ENCODE measurements at places on chromosomes 11 and 22.
A peak's percentile ranks its signal among the peaks of the same experiment; 100 is the strongest.

DNA sequence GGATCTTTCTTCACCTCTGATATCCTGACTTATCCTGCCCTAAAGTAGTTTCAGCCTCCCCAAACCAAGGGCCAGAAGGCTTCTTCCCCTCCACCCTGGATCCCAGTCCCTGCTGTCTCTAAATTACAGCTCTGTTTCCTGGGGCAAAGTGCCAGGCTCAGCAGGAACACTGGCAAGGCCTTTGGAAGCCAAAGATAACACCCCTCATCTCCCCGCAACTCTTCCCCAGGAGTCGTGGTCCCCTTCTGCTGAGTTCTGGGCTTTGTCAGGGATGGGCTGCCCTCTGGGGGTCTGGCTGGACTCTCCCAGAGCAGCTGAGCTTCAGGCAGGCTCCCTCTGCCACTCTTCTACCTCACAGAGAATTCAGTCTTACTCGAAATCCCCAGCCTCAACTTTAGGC, 53.8 kb upstream of the AMPD3 start:
- no peak for DNase-seq

GRCh38 chr11:117970400-117971024, 15.7 kb upstream of the IL10RA start:
- DNase-seq, result no peak

DNA sequence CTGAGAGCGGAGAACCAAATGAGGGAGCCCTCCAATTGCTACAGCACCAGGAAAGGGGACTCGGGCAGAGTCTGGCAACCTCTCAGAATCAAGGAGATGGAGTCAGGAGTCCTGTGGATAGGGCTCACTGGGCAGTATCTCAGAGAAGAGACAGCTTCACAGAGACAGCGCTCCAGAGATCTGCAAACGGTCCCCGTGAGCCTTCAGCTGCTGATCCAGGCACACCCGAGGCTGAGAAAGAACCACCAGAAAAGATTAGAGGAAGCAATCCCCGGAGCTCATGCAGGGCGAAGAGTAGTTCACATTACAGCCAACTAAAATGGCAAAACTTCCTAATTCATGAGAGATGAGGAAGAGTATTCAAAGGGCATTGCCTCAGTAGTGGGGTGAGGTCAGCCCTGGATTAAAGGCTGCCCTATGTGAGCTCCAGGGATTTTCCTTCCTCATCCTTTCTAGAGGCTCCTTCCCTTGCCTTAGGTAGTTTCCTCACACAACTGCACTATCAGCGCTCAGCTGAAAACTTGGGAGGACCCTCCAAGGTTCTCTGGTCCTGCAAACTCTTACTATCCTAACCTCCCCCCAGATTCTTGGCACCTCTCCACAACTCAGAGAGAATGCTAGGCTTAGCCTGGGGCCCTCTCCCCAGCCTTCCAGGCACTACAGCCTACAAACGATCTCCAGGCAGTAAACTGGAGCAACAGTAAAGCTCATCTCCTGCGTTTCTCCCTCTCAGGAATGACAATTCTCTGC, 23.7 kb downstream of the SCN4B start:
- DNase-seq, result no peak

- peak; percentile 47 for DNase-seq
Measured at GRCh38 chr22:43110444-43110926, at the start of gene BIK. BIK (plus strand) TSS chr22:43110750; CDS start chr22:43124023, 13,273 bp downstream.

GRCh38 chr22:36961626-36962025, 48.2 kb downstream of the CSF2RB start:
- DNase-seq, result no peak

DNA sequence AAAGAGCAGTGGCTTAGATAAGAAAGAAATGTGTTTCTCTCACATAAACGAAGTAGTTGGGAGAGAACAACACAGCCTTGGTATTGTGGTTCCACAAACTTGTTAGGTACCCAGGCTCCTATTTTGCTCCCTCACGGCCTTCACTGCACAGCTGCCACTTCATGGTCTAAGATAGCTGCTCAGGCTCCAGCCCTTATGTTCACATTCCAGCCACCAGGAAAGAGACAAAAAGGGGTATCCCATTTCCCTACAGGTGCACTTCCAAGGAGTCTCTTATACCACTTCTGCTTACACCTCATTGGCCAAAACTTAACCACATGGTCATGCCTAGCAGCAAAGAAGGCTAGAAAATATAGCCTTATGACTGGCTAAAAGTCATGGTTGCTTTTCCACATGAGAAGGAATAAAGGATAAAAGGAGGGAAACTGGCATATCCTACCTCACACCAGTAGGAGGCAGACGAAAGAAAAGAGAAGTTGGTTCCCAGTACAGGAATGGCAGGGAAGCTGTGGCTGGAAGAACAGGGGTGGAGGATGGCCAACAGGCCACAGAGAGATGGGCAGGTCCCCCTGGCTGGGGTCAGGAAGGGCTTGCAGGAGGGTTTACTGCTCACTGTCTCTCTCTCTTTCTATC, 5.4 kb upstream of the HDHD5 start:
- no peak for DNase-seq

- DNase-seq, result no peak
Measured at GRCh38 chr11:78100261-78100660, 20.6 kb upstream of the NDUFC2 start.

- no peak for DNase-seq
Measured at GRCh38 chr11:22474616-22475015, 136.4 kb downstream of the SLC17A6 start.
